ENCODE measurements at places on chromosomes 1 and 21. TPM values are rescaled to one million over a fixed set of nuclear protein-coding genes. Genes with fewer than 3 reads are reported as not detected.
A peak's percentile ranks its signal among the peaks of the same experiment; 100 is the strongest.

- peak; percentile 92 for DNase-seq
- no peak overlapping the region for H3K27ac ChIP-seq
- H3K36me3 ChIP-seq = peaks cover 13% of the 10 kb centered on the region
- no peaks in the 10 kb centered on the region for H3K4me1 ChIP-seq
- H3K4me3 ChIP-seq = no peak overlapping the region
These were observed 3.6 kb upstream of the CYB561D1 start for GRCh38 chr1:109490029-109490933.

- no peak for DNase-seq
- H3K4me1 ChIP-seq = peaks cover 28% of the 10 kb centered on the region
- H3K36me3 ChIP-seq = no peaks in the 10 kb centered on the region
- no peak overlapping the region for H3K4me3 ChIP-seq
These were observed 330.0 kb downstream of the BARHL2 start for GRCh38 chr1:90386899-90387720.

Gene CRNN
- not detected for total RNA-seq

Gene TRIM67
- total RNA-seq = 0.05 TPM

GRCh38 chr1:35046730-35047129, 15.0 kb upstream of the ZMYM6 start:
- H3K27ac ChIP-seq = no peak overlapping the region
- H3K4me3 ChIP-seq = no peak overlapping the region
- H3K27me3 ChIP-seq = no peaks in the 10 kb centered on the region
- H3K36me3 ChIP-seq = no peaks in the 10 kb centered on the region
- H3K4me1 ChIP-seq = no peaks in the 10 kb centered on the region
- DNase-seq = no peak

Gene NID1
- 17.6 TPM for total RNA-seq

DNA sequence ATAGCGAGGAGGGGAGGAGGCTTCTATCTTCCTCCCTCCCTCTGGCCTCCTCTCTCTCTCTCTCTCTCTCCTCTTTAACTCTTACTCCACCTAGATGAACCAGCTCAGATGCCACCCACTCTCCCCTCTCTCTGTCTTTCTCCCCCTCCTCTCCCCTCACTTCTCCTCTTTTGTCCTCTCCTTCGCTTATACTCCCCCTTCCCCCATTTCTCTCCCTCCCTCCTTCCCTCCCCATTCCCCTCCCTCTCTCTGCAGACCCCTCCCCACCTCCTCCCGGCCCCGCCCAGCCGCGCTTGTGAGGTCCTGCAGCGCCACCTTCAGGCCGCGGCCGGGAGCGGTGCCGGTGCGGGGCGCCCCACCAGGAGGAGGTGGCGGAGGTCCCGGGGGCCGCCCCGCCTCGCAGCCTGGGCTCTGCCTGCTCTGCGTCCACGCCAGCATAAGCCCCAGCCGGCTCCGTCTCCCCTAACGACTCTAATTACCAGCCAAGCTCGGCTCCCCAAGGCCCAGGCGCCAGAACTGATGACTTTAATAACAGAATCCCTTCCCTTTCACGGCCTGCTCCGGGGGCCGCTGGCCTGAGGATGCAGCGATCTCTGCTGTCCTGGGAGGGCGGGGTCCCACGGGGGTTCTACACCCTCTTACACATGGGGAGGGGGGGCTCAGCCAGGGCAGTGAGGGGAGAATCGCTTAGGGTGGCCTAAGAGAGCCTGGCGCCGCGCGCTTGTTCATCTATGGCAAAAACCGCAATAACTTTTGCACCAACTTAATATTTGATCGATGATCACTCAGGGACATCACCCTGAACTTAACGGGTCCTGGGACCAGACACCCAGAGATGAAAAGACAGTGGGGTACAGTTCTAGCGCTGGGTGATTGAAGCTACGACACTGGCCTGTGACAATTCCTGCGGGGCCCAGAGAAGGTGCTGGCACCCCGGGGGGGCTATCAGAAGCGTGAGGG, 637.3 kb downstream of the MATN1 start:
- no peaks in the 10 kb centered on the region for H3K27me3 ChIP-seq
- peak; percentile 97 for DNase-seq
- no peak overlapping the region for H3K4me3 ChIP-seq
- no peaks in the 10 kb centered on the region for H3K4me1 ChIP-seq
- H3K27ac ChIP-seq = no peak overlapping the region

DNA sequence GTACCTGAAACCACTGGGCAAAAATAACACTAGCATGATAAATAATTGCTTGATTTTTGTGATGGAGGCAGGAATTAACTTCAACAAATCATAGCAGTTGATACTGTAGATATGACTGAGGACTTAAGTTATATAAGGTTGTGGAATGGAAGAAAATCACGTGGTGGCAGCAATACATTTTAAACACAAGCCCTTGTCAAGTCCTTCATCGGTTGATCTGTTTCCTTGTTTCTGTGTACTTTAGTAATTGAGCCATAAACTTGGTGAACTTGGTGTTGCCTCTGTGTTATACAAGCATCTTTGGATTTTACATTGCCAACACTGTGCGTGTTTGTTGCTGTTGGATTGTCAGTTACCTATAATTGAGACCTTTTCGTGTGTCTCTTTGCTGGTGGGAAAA, 114.4 kb downstream of the CAMTA1 start:
- H3K4me3 ChIP-seq = no peak overlapping the region
- H3K36me3 ChIP-seq = no peaks in the 10 kb centered on the region
- no peak overlapping the region for H3K27ac ChIP-seq
- H3K27me3 ChIP-seq = no peaks in the 10 kb centered on the region

Gene LCK
- 4.4 TPM for total RNA-seq
